Activated T-helper 2 cell treated with anti-CD3 and anti-CD28 coated beads, Interferon-gamma antibody, Interleukin-2, Interleukin-4, amounts not matched to agents 10 μg/mL and 5 μg/mL and 100 μg/mL, durations not matched to agents 14 hours and 24 hours and 36 hours (primary cell): ENCODE measurements at places on chromosomes 11 and 22. TPM values are rescaled to one million over a fixed set of nuclear protein-coding genes. Genes with fewer than 3 reads are reported as not detected.

The GRAP2 gene
- total RNA-seq, result 44.1 and 46.5 TPM in 2 replicates

The IL18 gene
- 1.5 and 1.7 TPM in 2 replicates for total RNA-seq

The SAA1 gene
- not detected in 2 replicates for total RNA-seq

The RTN4R gene
- 1.9 and 2.2 TPM in 2 replicates for total RNA-seq

DNA sequence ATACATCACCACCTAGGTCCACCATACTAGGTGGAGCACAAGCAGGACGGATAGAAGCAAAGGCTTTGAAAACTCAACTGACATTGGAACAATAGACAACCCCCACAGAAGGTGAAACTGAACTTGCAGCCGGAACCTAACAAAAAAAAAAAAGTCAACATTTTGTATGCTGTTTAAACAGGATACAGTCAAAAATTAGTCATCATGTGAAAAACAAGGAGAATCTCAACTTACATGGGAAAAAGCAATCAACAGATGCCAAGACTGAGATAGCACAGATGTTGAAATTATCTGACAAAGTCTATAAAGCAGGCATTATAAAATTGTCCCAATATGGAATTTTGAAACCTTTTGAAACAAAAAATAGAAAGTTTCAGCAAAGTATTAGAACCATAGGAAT, 123.8 kb downstream of the RAB38 start:
- H3K4me3 ChIP-seq, result no peak overlapping the region
- no peaks in the 10 kb centered on the region for H3K27me3 ChIP-seq
- H3K4me1 ChIP-seq, result peaks cover 6% of the 10 kb centered on the region
- no peaks in the 10 kb centered on the region for H3K36me3 ChIP-seq
- DNase-seq, result no peak

- H3K27ac ChIP-seq, result no peak overlapping the region
- DNase-seq, result no peak
- H3K4me1 ChIP-seq, result no peaks in the 10 kb centered on the region
- H3K36me3 ChIP-seq, result no peaks in the 10 kb centered on the region
- H3K4me3 ChIP-seq, result no peak overlapping the region
Measured at GRCh38 chr11:81895258-81895657, 838.4 kb downstream of the FAM181B start.

DNA sequence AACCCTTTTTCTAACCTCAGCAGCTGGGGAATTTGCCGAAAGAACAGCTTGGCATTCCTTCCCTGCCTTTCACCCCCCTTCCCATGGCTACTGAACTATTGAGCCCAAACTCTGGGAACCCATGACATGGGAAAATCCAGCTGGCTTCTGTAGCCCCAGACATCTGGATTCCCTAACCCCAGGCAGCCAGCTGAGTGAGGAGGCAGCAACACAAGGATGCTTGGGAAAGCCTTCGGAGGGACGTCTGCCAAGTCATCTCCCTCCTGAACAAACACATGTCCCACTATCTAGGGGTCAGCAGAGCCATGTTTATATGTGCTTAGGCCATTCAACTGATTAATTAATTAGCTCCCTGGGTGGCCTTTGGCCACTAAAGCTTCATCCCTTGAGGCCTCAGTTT, 21.6 kb downstream of the LRRC55 start:
- H3K4me1 ChIP-seq, result no peaks in the 10 kb centered on the region
- H3K27me3 ChIP-seq, result peaks cover 3% of the 10 kb centered on the region
- no peak overlapping the region for H3K27ac ChIP-seq
- H3K36me3 ChIP-seq, result no peaks in the 10 kb centered on the region
- no peak overlapping the region for H3K4me3 ChIP-seq
